K562 (cell line): ENCODE measurements at places on chromosomes 2 and 18. TPM values are rescaled to one million over a fixed set of nuclear protein-coding genes. Genes with fewer than 3 reads are reported as not detected.

SDC1 gene
- 1.1 and 1.8 TPM in 2 replicates for polyA plus RNA-seq

- no peak overlapping the region for H3K4me3 ChIP-seq
- no peaks in the 10 kb centered on the region for H3K36me3 ChIP-seq
- H3K27me3 ChIP-seq: no peaks in the 10 kb centered on the region
Observed at GRCh38 chr2:60247471-60247870, 306.0 kb downstream of the BCL11A start.

DNA sequence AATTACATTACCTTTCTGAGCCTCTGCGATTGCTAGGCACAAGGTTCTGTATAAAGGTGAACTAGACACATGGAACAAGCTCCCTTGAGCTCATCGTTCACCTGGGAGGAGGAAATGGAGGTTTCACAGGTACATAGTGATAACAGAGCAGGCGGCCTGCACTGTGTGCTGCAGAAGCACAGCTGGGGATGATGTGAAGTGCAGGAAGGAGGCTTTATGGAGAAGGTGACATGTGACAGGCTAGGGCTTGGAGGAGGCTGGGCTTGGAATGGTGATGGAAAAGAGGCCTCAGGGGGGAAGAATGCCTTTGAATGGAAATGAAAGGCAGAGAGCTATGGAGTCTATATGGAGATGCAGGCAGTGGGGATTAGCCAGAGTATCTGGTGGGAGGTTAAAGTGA is 22.9 kb downstream of the MARCHF4 start:
- no peak overlapping the region for H3K4me3 ChIP-seq
- no peak overlapping the region for H3K27ac ChIP-seq
- no peaks in the 10 kb centered on the region; the same call in 1 of the 2 replicates for H3K27me3 ChIP-seq
- H3K36me3 ChIP-seq: no peaks in the 10 kb centered on the region
- H3K4me1 ChIP-seq: peaks cover 10% of the 10 kb centered on the region; the same call in 2 of the 3 replicates

- no peak overlapping the region for H3K27ac ChIP-seq
- no peaks in the 10 kb centered on the region for H3K4me1 ChIP-seq
- no peak overlapping the region for H3K4me3 ChIP-seq
- H3K27me3 ChIP-seq: no peaks in the 10 kb centered on the region
Observed at GRCh38 chr18:78378983-78379382, 600.6 kb upstream of the SALL3 start.

- DNase-seq: no peak
- H3K36me3 ChIP-seq: no peaks in the 10 kb centered on the region
- no peak overlapping the region for H3K4me3 ChIP-seq
- no peak overlapping the region for H3K27ac ChIP-seq
- no peaks in the 10 kb centered on the region for H3K4me1 ChIP-seq
Observed at GRCh38 chr2:43692428-43692994, 16.3 kb upstream of the C1GALT1C1L start.

- H3K4me3 ChIP-seq: no peak overlapping the region
- H3K36me3 ChIP-seq: no peaks in the 10 kb centered on the region
- no peaks in the 10 kb centered on the region for H3K27me3 ChIP-seq
- H3K27ac ChIP-seq: no peak overlapping the region
Observed at GRCh38 chr2:1231466-1232063, 181.7 kb upstream of the TPO start.
